NCI-H510A treated with DMSO at 0.1 percent for 48 hours (cell line): ENCODE measurements at places on chromosomes 6 and 20.

DNA sequence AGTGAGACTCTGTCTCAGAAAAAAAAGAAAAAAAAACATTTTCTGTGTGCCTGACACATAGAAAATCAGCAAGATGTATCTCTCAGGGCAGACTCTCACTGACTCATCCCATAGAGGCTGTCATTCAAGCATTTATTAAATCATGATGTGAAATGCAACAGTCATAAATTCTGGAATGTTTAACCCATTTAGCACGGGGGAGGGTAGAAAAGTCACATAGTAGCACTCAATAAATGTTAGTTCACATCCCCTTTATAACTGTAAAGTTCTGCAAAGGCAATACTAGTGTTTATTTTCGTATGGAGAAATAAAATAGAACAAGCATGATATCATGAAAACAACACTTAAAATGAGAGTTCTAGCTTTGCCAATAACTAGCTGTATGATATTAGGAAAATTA, 15.5 kb upstream of the CARMIL1 start:
- DNase-seq: no peak

DNA sequence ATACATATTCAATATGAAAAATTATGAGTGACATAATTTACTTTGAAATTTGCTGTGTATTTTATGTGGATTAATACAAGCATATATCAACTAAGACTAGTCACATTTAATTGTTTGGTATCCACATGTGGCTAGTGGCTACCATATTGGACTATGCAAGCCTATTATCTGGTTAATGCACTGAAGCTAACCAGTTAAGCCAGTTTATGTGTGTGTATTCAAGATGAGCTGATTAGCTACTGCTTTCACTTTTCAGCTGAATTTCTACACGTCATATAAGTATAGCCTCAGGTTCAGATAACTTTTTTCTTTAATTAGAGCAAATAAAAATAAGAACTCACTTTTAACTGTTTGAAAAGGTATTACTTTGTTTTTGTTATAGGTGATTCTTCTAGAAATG, 903.7 kb downstream of the TFAP2A start:
- DNase-seq: no peak

DNA sequence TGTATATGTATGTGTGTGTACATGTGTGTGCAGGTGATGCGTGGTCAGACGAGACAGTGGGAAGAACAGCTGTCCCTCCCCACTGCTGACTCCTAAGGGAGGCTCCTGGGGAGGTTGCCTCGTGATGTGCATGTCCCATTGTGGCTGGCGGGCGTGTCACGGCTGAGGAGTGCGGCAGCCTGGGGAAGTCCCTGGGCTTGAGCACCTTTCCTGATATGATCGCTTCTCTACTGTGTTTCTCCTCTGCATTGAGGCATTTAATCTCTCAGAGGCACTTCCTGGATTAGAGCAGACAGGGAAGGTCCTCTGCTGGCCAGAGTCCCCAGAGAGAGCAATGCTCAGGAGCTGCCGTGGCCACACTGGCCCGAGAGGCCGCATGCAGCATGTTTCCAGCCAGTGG, 11.4 kb downstream of the NPBWR2 start:
- no peak for DNase-seq

- DNase-seq: no peak
Measured at GRCh38 chr6:13902922-13903321, 21.8 kb upstream of the RNF182 start.

DNA sequence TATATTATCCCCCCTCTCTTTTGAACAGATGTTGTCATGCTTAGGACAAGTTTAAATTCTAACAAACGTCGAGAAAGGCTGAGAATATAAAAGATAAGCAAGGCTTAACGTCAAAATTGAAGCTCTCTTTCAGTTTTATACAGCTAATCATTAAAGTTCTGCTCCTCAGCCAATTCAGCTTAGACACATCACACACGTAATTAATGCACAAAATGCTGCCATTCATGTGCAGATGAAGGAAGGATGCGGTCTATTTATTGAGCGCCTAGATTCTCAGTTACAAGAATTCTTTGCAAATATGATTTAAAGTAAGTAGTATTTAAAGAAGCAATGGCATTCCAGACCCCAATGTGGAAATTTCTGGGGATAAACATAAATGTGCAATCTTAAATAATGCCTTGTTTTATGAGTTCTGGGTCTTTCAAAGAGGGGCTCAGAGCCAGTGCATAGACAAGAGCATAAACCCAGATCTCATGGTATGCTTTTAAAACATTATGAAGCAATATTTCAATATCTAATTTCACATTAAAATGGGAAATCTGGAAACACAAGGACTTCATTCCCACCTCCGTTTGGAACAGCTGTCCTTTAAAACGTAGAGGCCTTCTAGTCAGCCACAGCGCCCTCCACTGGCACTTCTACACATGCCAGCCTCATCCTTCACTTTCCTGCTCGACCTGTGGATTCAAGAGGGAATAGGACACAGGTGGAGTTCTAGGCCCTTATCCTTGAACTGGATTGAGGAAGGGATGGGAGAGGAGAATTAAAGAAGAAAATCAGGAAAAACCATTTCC, 85.8 kb downstream of the LYRM4 start:
- peak; percentile 5 for DNase-seq

- peak; percentile 93 for DNase-seq
Measured at GRCh38 chr6:157198425-157199279, 124.7 kb downstream of the TMEM242 start.

DNA sequence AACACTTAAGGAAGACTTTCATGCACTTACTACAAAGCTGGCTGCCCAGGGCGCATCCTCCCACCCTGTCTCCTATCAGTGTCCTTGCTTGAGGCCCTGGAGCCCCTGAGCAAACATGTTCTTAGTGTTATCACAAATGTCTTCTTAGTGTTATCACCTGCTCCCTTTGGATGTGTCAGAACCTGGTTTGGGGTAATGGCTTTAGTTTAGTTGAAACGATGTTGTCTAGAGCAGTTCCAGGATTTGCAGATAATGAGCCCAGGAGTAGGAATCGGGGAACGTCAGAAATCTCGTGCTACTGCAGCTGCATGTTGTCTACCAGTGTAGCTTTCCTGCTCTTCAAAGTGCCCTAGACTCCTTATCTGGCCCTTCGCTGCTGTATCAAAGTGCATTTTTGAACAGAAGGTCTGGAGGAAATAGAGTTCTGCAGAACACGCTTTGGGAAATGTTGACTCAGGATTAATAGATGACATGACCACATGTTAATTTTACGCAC, 69.6 kb downstream of the PHACTR2 start:
- no peak for DNase-seq

DNA sequence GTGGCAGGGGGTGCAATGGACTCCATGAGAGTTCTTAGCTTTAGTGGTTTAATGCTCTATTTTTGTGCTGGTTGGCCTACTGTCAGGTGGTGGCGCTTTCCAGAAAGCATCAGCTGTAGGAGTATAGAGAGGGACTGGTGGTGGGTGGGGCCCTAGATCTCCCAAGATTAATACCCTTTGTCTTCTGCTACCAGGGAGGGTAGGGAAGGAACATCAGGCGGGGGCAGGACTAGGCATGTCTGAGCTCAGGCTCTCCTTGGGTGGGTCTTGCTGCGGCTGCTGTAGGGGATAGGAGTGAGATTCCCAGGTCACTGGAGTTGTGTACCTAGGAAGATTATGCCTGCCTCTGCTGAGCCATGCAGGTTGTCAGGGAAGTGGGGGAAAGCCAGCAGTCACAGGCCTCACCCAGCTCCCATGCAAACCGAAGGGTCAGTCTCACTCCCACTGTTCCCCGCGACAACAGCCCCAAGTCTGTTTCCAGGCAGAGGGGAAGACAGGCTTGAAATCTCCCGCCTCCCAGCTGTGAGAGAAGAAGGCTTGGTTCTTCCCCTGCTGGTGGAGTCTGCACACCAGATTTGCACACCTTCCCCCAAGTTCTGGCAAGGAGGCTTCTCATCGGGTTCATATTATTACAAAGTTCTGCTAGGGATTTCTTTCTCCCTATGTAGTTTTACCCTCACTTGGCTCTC, 46.7 kb upstream of the PKIB start:
- DNase-seq: no peak

DNA sequence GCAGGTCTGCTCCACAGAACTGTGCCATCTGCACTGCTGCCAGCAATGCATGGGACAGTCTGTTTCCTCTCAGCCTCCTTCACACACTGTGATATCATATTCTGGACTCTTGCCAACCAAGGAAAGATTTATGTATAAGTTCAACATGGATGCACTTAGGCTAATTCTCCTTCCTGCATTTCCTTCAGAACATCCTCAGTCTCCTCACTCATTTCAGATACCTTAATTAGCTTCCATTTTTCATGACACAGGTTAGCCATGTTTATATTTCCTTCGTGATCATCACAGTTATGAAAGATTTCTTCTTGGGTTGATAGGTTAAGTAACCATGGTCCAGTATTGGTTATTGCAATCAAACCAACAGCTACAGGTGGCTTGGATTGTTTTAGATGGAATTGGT, 46.4 kb upstream of the DDR1 start:
- no peak for DNase-seq
